ENCODE measurements at places on chromosomes 13 and 19.

- no peak for DNase-seq
Observed at GRCh38 chr13:100870898-100871297, 196.3 kb upstream of the TMTC4 start.

DNA sequence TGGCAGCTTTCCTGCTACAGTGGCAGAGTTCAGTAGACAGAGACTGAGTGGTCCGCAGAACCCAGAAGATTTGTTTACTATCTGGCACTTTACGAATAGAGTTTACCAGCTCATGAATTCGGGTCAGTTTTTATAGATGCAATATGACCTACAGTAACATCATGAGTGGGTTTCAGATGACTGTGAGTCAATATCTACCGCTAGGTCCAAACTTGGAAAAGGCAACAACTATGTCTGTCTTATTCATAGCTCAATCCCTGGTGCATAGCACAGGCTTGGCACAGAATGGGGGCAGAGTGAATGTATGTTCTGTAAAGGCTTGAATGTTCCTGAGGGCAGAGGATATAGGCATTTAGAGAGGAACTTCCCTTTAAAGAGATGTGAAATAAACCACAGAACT lies 65.2 kb downstream of the RAP2A start:
- no peak for DNase-seq

DNA sequence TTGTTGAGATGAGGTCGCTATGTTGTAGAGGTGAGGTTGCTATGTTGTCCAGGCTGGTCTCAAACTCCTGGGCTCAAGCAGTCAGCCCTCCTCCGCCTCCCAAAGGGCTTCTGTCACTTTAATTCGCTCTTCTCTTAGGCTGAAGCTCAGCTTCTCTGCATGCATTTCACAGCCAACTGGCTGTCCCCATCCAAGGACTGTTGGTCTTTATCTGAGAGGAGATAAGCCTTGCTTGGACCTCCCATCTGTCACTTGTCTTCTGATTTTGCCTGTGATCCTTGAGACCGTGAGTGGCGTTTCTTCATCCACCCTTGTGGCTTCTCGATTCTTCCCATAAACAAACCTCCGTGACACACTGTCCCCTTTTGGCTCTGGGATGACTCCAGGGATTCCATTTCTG lies 24.4 kb downstream of the CERS1 start:
- no peak for DNase-seq

DNA sequence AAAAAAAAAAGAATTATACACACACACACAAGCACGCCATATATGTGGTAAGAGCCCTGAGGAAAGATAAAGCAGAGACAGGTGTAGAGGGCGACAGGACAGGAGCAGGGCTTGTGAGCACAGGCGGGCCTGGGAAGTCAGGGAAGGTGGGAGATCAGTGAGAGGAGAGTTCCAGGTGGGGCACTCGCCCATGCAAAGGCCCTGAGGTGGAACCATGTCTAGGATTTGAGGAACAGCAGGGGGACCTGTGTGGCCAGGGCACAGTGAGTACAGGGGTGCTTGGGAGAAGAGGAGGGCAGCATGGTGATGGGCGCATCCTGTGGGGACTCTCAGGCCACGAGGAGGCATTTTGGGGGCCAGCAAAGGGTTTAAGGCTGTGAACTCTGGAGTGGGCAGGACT lies 32.5 kb upstream of the NCCRP1 start:
- DNase-seq = no peak

- DNase-seq = no peak
Observed at GRCh38 chr13:73943137-73943964, 190.9 kb downstream of the KLF12 start.

DNA sequence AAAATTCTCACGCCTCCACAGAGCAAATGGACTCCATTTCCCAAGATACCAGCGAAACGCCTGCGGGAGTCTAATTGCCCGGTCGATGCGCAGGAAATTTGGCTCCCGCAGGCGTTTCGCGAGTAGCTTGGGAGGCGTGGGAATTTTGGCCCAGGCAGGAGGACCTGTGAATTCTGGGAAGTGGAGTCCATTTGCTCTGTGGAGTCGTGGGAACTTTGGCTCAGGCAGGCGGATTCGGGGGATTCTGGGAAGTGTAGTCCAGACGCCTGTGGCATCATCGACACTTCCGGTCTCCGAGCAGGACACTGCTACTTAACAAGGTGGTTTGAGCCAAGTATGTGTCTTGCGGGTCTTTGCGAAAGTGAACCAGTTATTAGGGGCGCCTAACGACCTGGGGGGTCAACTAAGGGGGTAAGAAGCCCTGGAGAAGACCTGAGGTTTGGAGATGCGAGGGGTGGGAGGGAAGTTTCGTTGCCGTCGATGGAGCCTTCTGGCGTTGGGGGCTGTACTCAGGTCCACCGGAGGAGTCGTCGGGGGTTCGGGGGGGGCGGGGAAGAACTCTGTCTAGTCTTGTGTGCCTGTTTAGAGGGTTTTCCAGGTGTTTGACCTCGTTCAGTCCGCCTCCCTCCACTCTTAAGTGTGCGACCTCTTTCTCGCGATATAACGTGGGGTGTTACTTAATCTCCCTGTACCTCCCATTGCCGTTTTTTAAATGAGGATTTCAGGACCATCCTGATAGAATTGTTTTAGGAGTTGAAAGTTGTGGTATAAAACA lies at the start of gene ZNF155:
TSS of gene ZNF155 (plus strand) at position 277 of the 775 bp plus-strand sequence. CDS start 4,356 bp downstream, outside the sequence.
- DNase-seq = peak; percentile 47

DNA sequence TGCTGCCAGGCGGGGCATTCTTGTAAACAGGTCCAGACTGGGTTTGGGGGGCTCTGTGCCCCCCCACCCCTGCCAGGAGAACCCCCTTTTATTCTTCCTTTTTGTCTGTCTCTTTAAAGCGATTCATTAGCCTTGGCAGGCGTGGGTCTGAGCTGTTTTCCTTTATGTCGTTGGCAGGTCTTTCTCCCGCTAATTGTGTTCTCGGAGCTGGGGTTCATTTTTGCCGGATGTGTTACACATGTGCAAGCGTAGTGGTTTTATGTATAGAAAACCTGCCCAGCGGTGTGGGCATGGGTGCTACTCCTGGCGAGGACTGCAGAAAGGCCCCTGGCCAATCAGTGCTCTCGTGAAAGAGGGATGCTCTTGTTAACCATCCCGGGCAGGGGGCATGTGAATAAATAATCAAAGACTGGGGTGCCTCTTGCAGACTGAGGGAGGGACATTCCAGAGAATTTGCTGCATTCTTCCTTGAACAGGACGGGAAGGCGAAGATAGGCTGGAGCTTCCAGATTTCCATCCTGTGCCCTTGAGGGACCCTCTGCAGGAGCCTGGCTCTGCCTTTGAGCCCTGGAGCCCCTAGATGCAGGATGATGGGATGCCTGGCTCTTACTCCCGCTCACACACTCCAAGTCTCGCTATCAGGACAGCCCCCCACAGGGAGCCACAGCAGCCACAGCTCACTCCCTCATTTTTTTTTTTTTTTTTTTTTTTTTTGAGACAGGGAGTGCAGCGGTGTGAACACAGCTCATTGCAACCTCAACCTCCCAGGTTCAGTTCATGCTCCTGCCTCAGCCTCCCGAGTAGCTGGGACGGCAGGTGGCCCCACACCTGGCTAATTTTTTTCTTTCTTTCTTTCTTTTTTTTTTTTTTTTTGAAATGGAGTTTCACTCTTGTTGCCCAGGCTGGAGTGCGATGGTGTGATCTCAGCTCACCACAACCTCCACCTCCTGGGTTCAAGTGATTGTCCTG lies 14.1 kb downstream of the CARM1 start:
- DNase-seq = no peak
